AG04450 (cell line): ENCODE measurements at places on chromosomes 3 and 15.

GRCh38 chr3:15690748-15691147, 89.2 kb downstream of the BTD start:
- no peak for DNase-seq

DNA sequence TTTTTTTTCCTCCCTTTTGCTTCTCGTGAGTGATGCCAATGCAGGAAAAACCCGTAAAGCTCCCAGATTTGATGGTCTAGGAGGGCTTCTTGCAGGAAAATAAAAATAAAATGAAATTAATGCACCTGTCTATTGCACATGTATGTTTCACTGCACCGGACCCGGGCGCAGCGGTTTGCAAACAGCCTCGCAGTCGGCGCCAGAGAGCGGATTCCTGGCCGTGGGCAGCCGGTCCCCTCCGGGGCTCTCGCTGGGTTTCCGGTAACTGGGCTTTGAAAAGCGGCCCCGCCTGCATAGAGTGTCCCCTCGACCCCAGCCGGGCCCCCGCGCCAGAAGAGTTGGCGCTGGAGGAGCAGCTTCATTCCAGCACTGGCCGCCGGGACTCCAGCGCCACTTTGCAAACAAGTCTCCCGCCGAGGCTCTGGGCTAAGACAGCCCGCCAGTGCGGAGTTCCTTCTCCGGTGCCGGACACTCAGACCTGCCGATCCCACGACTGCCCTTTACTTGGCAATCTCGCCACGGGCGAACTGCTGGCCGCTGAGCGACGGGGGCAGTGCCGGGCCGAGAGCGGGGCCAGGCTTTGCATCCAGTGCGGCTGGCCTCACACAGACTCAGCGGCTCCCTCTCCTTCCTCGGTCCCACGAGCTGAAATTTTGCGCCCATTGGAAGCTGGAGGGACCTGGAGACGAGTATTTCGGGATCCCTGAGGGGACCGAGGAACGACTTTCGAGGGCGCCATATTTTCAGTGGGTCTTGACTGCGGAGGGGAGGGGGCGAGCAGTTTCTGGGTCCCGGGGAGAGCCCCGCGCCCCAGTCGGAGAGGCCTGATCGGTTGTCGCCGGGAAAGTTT, 225.9 kb upstream of the C2CD4B start:
- DNase-seq = no peak

- DNase-seq = no peak
These were observed 14.3 kb upstream of the BCL6 start for GRCh38 chr3:187759601-187760000.

- no peak for DNase-seq
These were observed 127.8 kb upstream of the SMAD3 start for GRCh38 chr15:66937588-66937987.

GRCh38 chr3:43699864-43700263, 9.1 kb downstream of the ABHD5 start:
- DNase-seq = no peak
